ENCODE measurements at places on chromosomes 1 and 21.
A peak's percentile ranks its signal among the peaks of the same experiment; 100 is the strongest.

- no peak for DNase-seq
These were observed 76.4 kb upstream of the ZBTB18 start for GRCh38 chr1:243974451-243975292.

GRCh38 chr1:164726235-164726634 lies 167.3 kb downstream of the PBX1 start:
- no peak for DNase-seq

GRCh38 chr1:113615425-113615824 lies 143.9 kb downstream of the PHTF1 start:
- no peak for DNase-seq

DNA sequence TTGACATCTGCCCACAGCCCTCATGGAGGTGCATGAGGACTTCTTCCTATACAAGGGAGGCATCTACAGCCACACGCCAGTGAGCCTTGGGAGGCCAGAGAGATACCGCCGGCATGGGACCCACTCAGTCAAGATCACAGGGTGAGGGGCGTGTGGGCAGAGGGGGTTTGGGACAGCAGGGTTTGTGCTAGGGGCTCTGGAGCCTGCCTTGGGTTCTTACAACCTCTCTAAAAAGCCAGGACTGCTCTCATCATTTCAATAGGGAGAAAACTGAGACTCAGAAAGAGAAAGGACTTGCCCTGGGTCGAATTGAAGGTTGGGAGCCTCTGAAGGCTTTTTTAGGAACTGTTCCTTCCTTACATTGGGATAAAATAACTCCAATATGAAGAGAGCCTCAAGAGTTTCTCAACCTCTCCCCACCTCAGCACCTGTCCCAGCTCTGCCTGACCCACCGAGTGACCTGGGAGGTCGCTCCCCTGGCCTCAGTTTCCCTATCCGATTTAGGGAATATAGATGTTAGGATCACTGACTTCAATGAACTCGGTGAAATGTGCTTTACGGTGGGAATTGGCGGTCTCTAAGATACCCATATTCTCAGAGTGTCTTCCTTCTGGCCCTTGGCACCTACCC lies 9.5 kb downstream of the TINAGL1 start:
- DNase-seq = no peak

DNA sequence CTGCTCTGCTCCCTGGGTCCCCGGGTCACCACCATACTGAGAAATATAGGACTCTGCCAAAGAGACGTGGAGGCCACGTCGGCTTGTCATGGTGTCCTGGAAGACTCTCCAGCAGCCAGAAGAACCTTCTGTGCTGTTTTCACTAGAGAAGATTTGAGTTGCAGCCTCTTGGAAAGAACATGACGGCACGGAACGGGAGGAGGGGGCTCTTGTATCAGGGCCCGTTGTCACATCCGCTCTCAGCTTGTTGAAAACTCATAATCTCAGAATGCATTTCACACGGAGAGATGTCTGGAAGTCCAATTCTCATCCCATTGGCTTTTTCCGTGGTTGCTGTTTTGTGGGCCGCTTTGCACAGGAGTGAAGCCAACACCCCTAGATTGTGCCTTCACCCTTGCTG lies 39.4 kb upstream of the FAM3B start:
- no peak for DNase-seq

GRCh38 chr1:150981177-150981804 lies 801 bp upstream of the ANXA9 start:
- DNase-seq = peak; percentile 92

GRCh38 chr1:3134381-3135072 lies 65.5 kb downstream of the PRDM16 start:
- no peak for DNase-seq

GRCh38 chr1:185341196-185341781 lies 24.2 kb upstream of the IVNS1ABP start:
- no peak for DNase-seq

GRCh38 chr1:96352733-96353132 lies 368.9 kb upstream of the PTBP2 start:
- DNase-seq = no peak

GRCh38 chr1:153842006-153842471 lies 66.8 kb downstream of the SLC27A3 start:
- no peak for DNase-seq

GRCh38 chr1:111205714-111206050 lies 5.2 kb upstream of the DENND2D start:
- no peak for DNase-seq

- DNase-seq = no peak
These were observed 237.0 kb downstream of the MRPL39 start for GRCh38 chr21:25370311-25370744.

- DNase-seq = no peak
These were observed 52.3 kb downstream of the PLEKHA6 start for GRCh38 chr1:204307334-204307883.

DNA sequence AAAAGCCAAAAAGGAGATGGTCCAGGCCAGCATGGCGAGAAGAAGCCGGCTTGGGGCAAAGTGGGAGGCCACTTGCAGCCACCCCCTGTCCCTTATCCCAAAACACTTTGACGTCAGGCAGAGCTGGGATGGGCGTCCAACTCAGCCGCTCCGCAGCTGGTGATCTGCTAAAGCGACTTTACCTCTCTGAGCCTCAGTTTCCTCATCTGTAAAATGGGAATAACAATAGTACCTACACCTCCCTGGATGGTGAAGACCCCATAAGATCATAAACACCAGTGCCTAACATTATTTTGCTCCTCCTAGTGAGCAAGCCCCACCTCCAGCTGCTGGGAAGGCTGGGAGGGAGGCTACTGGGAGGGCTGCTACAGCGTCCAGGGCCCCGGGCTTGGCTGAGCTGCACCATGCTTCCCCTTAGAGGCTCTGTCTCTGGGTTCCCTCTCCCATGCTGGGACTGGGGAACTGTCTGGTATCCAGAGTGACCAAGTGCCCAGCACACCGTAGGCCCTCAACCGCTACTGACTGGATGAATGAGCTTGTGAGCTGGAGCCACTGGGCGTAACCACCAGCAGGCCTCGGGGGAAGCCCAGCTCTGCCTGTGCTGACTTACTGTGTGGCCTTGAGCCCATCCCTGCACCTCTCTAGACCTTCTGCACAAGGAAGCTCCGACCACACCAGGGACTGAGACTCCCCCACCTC lies 18.3 kb downstream of the IFFO2 start:
- no peak for DNase-seq

- DNase-seq = no peak
These were observed 279.7 kb downstream of the FAM72C start for GRCh38 chr1:143691971-143692529.

DNA sequence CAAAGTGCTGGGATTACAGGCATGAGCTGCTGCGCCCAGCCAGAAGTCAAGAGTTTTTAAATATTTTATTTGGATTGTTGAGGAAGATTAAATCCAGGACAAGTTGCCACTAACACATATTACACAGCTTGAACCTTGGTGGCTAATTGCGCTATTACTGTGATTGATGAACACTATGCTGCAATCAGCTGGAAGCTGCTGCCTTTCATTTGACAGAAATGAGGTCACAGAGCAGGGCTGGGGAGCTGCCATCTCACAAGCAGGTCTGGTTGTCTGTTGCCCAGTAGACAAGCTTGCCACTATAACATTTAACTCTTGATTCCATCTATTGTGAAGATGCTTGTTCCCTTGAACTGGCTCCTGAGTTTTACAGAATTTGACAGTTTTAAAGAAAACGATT lies 37.4 kb upstream of the NRDC start:
- DNase-seq = no peak

GRCh38 chr1:110504226-110504625 lies 14.7 kb downstream of the KCNA10 start:
- no peak for DNase-seq

- DNase-seq = no peak
These were observed 28.3 kb downstream of the GPR157 start for GRCh38 chr1:9100471-9101043.

DNA sequence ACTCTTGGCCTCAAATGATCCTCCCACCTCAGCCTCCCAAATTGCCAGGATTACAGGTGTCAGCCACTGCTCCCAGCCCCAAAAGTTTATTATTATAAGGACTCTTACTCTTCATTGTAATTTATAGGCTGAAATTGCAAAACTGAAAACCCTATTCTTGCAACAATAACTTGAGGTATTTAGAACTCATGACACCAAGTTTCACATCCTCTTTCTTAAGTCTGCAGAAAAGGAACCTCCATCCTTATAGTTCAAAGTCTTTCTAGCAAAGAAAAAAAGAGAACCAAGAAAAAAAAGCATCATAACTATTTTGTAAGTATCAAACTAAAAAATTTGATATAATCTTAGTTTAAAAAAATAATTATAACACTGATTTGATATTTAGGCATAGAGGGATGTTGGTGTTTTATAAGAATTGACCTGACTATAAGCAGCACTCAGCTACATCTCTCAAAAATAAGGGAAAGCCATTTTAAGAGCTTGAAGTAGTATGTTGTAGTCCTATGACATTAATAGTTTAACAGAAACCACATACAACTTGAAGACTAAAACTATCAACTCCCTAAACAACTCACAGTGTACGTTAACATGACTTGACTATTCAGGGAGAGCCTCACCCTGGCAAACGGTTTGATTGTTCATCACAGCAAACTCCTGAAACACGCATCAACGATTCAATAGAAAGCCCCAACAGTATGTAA lies 122.4 kb downstream of the AKT3 start:
- DNase-seq = no peak

GRCh38 chr1:179509384-179509783 lies 66.4 kb downstream of the NPHS2 start:
- DNase-seq = no peak

- DNase-seq = no peak
These were observed 610.3 kb upstream of the USP24 start for GRCh38 chr1:55825461-55825860.

DNA sequence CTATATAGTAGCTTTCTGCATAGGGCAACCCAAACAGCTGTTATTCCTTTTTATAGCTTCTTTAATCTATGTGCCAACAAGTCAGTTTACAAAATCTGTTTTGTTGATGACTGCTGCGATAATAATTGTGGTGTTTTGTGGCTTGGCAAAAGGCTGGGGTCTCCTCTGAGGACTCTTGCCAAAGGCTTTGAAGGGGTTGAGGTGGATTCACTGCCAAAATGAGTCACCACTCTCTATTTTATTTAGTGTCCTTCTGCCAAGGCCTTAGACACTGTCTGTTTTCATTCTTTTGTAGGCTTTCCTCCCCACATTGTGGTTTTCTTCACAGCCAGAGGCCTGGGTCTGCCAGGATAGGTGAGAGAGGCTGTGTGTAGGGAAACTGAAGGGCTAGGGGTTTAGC lies 161.8 kb downstream of the NFIA start:
- no peak for DNase-seq

DNA sequence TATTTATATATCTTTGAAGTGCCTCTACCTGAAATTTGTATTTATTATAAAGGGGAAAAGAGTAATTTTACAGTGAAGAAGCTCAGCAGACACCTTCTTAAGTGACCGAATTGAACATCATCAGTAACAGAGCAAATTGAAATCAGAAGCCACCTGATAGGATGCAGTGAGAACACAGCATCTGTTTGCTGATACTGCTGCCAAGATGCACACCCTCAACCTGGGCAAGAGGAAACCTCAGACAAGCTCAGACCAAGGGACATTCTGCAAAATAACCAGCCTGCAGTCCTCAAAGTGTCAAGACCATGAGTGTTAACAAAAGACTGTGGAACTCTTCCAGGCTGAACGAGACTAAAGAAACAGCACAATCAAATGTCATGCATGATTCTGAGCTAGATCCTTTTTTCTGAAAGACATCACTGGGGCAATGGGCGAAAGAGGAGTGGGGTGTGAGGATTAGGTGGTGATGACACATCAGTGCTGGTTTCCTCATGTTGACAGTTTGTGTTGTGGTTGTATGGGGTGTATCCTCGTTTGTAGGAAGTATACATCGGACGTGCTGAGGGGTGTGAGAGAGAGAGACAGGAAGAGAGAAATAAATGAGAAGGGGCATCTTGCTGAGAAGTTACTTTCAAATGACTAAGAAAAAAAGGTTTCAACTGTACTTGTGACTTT lies 103.7 kb downstream of the ABCA4 start:
- no peak for DNase-seq

- DNase-seq = no peak
These were observed 34.1 kb downstream of the BMP8A start for GRCh38 chr1:39525366-39526165.

- DNase-seq = no peak
These were observed 148.6 kb downstream of the TIAM1 start for GRCh38 chr21:31195334-31196015.

DNA sequence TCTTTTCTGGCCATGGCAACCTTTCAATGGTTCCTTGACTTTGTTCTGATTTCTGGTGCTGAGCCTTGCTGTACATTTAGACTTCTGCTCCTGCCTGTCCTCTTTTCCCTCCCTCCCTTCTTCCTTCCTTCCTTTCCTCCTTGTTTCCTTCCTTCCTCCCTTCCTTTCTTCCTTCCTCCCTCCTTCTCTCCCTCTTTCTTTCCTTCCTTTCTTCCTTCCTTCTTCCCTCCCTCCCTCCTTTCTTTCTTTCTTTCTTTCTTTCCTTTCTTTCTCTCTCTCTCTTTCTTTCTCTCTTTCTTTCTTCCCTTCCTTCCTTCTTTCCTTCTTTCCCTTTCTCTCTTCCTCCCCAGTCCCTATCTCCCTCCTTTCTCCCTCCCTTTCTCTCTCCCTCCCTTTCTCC lies 10.4 kb upstream of the IGSF21 start:
- no peak for DNase-seq

DNA sequence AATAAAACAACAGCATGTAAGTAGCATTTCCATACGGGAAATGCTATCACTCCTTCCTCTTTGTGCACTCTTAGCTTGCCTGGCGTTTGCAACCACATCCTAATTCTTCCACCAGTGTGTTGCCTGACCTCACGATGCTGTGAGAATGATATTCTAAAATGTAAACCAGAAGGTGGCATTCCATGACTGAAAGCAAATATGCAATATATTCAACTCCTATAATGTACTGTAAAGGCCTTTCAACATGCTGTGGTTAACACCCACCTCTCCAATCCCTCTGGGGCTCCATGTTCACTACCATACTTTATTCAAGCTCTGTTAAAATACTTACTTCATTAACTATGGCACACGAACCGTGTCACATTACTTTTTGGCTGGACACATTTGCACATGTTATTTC lies 420.6 kb upstream of the DEPDC1 start:
- DNase-seq = no peak

DNA sequence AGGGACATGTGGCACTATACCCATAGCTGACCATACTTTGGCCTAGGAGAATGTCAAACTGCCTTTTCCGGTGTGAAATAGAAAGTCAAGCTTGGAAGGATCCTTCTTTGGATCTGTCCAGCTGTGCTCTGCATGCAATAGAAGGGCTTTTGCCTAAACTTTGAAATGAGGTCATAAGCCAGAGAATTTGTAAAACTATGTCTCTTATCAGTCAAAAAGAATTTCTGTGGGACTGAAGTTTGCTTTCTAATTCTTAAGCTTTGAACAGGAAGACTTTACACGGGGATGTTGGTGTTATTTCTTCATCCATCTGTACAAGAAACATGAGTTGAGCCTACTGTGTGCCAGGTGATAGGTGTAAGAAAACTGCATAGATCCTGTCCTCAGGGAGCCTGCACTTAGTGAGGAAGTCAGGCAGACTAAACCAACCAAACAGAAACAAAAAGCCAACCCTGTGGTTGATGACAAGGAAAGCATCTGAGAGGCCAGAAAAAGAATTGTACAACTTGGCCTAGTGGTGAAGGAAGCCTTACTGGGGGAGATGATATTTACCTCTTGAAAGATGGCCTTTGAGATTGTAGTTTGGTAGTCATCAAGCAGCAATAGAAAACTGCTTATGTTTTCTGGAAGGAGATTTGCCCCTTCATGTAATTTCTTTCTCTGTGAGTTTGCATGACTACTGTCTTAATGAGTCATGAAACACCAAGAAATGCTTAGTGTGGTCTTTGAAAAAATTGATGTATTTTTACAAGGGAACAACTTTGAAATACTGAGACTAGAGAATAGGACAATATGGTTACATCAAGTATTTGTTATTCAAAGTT lies 24.8 kb downstream of the TGFB2 start:
- DNase-seq = no peak

Measured in SHP77 treated with DMSO at 0.1 percent for 48 hours (cell line).